Mesothelial cell of epicardium (in vitro differentiated cells): ENCODE measurements at places on chromosomes 1 and 21.

DNA sequence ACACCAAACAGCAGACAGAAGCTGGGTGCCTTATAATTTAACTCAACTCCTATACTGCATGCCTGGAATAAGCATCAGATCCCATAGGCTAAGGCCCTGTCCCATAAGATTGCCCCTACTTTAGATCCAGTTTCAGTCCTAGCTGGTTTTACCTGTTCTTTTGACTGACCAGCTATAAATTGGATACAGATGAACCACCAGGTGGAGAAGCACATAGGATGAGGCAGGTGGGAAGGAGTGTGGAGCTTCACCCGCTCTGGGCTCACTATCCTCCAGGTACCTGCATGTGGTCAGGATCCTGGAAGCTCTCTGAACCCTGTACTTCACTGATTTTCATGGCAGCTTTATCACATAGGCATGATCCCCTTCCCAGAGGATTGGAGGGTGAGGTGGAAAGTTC lies 51.3 kb downstream of the MAST2 start:
- DNase-seq: no peak

DNA sequence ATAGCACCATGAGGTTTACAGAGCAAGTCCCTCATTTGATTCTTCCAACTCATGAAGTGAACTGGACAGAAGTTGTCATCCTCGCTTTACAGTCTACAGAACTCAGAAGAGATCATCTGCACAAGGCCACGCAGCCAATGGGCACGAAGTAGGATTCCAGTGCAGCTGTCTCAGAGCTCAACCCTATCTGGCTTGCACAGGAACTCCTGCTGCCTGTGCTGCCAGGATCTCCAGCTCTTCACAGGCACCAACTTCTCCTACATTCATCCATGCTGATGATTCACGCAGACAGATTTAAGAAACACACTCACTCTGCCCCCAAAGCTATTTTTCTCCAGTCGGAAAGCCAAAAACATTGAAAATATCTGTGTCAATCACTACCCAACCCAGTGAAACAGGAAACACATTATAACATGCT lies 157.0 kb downstream of the RERE start:
- no peak for DNase-seq

- no peak for DNase-seq
Measured at GRCh38 chr1:68145418-68146126, 86.8 kb downstream of the WLS start.

DNA sequence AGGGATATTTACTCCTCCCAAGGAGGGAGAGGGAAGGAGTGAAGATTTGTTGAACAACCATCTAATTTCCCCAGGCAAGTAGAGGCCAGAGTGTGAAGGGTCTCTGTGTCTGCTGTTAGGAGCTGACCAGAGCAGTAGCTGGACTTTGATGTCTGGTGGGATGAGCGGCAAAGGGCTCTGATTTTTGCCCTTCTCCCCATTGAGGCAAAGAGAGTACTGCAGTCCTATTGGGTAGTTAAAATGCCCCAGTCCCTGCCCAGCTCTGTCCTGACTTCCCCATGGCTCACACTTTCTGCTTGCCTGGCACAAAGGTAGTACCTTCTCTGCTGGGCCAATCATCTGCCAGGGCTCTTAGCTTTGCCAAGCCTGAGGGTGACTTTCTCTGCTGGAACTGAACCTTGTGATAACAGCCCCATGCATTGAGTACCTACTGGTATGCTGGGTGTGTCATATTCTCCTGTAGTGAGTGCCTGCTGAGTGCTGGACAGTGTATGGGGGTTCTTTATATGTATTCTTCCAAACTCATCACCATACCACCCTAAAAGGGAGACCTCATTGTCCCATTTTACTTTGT lies 64.0 kb upstream of the SELENON start:
- no peak for DNase-seq

- DNase-seq: no peak
Measured at GRCh38 chr1:150809651-150810050, 1.6 kb upstream of the CTSK start.

DNA sequence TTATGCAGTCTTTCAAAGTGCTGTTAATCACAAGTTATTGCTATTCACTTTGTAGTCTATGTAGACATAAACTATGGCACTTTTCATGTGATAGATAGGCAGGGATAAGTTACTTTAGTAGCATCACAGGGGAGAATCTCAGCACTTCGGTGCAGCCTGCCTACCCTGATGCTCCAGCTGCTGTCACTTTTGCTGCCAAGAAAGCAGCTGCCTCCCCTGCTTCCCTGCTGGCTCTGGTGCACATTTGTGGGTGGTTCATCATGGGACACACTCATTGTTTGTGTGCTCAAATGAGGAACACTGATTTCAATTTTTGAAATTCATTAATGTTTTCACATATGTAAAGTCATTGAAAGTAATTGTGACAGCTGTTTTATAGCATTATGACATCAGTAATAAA lies 272.6 kb downstream of the S1PR1 start:
- no peak for DNase-seq

DNA sequence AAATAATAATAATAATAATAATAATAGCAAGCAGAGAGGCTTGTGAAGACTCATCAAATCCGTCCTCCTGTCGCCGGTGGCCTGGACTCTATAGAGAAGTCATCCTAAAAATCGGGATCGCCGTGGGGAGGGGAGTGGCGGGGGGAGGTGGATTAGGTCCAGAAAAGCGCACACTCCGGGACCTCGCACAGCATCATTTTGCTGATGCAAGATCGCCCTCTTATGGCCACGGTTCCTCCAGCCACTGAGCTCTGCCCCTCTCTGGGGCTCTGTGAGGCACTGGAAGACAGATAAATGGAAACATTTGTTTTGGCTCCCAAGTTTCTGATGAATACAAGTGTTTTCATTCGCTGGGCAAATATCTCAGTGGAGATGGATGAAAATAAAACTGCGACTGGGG lies 612.0 kb downstream of the MATN1 start:
- DNase-seq: no peak

DNA sequence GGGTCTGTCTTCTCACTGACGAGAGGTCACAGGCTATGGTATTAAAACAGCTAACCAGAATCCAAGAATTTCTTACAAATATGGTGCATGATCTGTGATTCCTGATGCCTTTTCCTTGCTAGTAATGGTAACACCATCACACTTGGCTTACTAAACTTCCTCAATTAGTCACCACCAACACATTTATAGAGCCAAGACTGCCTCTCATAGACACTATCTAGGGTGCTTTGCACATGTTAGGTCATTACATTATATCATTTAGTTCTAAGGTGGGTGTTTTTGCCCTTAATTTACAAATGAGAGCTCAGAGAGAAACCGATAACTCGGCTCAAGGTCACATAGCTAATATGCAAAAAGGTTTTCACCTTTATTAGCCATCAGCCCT lies 8.7 kb downstream of the KIF21B start:
- no peak for DNase-seq

DNA sequence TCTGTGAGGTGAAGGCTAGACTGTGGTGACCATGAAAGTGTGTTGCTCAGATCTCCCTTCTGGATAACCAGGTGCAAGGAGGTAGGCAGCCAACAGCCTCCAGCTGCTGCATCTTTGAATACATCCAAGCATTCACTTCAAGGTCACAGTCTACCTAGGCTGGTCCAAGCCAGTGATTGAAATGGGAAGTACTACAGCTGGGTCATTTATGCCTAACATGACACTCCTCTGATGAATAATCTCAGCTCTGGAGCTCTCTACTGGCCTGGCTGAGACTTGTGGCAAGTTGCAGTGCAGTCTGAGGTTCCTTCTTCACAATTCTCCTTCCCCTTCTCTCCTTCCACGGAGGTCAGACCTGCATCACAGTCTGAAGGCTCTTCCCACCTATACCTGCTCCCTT lies 35.0 kb upstream of the ARHGAP29 start:
- no peak for DNase-seq

DNA sequence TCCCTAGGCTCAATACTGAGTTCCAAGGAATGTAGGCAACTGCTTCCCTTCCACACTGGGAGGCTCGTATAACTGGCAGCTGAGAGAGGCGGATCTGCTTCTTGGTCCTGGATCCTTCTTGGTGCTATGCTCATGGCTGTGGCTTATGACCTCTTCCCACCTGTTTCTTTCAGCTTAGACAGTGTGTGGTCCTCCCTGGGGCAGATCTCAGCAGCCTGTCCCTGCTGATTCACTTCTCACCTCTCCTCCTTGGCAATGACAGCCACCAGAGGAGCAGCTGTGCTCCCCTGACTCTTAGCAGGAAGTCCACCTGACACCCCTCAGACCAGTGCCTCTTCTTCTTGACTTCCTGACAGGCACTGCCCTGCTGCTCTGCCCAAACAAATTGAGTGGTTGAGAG lies 75.1 kb upstream of the PTGFRN start:
- DNase-seq: no peak

DNA sequence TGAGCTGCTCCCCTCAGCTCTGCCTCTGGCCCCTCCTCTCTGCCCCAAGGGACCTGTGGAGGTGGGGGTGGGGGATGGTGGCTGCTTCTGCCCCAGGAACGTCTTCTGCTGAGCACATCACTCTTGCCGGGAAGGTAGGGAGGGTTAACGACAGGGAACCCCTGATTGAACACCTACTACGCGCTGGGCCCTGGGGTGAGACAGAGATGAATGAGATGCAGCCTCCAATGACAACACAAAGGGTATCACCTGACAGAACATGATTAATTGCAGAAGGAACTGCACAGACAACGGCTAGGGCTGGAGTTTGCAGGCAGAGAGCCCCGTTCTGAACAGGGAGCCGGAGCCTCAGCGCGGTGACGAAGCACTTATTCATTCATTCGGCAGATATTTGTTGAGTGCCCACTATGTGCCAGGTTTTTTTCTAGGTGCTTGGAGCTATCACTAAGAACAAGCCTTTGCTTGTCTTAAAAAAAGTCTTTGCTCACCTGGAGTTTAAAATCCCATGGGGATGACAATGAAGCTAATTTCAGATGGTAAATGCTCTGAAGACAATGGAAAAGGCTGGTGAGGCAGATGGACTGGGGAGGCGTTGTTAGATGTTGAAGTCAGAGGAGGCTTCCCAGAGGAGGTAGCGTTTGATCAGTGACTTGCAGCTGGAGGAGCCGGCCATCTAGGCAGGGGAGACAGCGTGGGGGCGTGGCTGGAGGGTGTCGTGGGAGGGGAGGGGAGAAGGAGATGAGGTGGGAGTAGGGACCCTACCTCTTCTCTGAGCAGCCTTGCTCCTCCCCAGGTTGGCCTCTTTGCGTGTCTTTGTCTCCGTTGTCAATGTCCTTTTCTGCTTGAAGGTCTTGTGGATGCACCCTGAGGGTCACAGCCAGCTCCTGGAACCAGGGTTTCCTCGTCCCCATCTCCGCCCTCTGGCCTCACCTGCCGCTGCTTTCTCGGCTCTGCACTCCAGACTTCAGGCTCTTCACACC lies 103.1 kb upstream of the CSF3R start:
- DNase-seq: no peak

- no peak for DNase-seq
Measured at GRCh38 chr1:85952460-85952859, 204.1 kb downstream of the COL24A1 start.

DNA sequence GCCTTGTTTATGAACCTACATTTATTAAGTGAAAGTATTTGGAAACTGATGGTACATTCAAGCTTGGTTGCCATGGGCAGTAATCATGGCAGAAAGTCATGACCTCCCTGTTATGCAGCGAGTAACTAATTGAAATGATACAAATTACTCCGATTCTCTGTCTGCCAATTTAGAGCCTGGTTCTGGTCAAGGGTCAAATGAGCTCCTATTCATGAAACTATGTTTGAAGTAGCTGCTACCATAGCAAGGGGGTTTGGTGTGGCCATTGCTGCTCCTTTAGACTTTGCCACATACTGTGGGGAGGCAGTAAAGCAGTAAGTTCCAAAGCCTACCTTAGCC lies 187.2 kb upstream of the FOXD3 start:
- no peak for DNase-seq

GRCh38 chr1:84605157-84605556 lies 30.9 kb upstream of the CTBS start:
- no peak for DNase-seq

GRCh38 chr1:74340656-74341055 lies 105.5 kb downstream of the TNNI3K start:
- no peak for DNase-seq

GRCh38 chr1:54380290-54380882 lies 25.8 kb downstream of the SSBP3 start:
- DNase-seq: no peak

DNA sequence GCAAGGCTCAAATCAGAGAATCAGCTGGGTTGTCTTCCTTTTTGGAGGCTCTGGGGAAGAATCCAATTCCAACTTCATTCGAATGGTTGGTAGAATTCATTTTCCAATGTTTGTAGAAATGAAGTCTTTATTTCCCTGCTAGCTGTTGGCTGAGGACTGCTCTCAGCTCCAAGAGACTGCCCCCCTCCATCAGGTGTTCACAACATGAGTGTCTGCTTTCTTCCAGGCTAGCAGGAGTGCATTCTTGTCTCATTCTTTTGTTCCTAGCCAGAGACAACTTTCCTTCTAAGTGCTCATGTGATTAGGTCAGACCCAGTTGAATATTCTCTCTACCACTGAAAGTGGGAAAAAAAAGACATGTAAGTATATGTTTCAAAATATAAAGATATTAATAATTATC lies 95.2 kb downstream of the HLX start:
- no peak for DNase-seq

DNA sequence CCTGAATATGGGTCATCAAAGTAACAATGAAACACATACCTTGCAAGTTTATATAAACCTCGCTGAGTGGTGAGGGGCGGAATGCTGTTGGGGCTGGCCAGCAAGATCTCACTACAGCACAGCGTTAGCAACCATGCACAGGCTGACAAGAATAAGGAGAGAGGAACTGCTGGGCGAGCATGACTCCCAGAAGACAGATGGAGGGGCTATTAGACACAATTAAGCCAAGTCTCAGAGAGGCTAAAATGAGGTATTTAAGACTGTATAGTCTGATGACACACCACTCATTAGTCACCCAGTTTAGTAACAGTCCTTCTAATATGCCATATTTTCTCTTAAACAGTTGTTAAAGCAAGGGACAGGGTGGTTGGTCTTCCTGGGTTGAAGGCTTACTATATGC lies 340.2 kb upstream of the NR5A2 start:
- no peak for DNase-seq

- DNase-seq: no peak
Measured at GRCh38 chr1:212959266-212960220, 9.2 kb downstream of the VASH2 start.

- DNase-seq: no peak
Measured at GRCh38 chr1:105785021-105785420, 1271.5 kb upstream of the PRMT6 start.

DNA sequence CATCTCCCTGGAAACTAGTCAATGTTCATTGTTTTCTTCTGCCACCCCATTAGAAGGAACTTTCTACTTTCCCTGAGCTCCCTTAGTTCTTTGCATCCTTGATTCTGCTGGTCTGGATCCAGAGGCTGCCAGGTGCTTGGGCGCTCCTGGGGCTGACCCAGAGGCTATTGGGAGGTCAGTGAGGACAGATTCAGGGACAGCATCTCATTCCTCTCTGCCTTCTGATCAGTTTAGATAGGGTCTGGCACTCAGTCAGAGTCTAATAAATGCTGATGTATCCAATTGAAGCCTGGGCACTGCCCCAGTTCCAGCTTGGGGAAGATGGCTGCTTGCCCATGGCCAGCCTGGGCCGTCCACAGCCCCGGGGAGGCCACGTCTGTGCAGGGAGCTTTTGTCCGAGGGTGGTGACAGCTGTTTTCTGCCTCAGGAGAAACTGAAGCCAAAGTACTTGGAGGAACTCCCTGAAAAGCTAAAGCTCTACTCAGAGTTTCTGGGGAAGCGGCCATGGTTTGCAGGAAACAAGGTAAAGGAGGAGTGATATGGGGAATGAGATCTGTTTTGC lies 2.3 kb downstream of the GSTM1 start:
- DNase-seq: no peak
